Activated CD4-positive, alpha-beta T cell treated with anti-CD3 and anti-CD28 coated beads, Interleukin-2, amount 10 ng/mL, durations not matched to agents 24 days and 14 days (primary cell): ENCODE measurements at places on chromosomes 4 and X.
A peak's percentile ranks its signal among the peaks of the same experiment; 100 is the strongest.

DNA sequence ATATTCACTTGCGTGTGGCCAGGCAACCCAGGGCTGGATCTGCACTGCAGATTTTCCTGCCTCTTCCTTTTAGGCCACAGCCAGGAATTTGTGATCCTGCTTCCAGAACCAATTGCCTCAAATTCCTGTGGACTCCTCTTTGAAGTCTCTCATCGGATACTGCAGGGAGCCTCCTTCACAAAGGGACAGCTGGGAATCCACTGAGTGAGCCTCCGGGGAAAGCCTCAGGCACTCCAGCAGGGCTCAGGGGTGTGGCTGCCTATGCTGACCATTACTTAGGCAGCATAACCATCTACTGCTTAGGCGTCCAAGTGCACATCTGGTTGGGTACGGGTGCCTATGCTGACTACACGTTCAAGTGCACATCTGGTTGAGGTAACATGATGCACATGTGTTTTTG lies 321.5 kb downstream of the NLGN4X start:
- DNase-seq: no peak

DNA sequence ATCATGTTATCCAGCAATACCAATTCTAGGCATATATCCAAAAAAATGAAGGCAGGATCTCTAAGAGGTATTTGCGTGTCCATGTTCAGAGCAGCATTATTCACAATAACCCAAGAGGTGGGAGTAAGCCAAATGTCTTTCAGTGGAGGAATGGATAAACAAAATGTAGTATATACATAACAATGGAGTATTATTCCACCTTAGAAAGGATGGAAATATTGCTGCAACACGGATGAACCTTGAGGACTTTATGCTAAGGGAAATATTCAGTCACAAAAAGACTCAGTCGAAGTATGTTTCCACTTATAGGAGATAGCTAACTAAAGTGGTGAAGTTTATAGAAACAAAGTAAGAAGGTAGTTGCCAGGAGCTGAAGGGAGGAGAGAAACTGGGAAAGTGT lies 74.3 kb downstream of the LARP1B start:
- DNase-seq: no peak

- no peak for DNase-seq
Measured at GRCh38 chrX:124497386-124497785, 151.0 kb downstream of the SH2D1A start.

DNA sequence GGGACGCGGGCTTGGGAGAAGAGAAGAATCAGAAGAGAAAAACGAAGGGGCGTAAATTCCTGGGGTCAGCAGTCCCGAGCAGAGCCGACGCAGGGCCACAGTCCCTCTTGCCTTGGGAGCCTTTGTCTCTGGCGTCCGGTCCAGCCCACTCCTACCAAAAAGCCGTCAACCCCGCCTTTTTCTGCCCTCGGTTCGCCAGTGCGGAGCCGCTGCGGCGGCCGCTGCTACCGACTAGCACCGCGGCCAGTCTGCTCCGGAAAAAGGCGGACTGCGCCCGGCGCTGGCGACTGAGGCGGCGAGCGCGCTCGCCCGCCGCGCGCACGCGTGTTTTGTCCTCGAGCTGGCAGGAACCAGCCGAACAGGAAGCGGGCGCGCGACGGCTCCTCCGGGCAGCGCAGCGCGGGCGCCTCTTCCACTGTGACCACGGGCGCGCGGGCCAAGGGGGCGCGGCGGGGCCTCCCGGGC lies 502 bp downstream of the HNRNPDL start:
- no peak for DNase-seq

DNA sequence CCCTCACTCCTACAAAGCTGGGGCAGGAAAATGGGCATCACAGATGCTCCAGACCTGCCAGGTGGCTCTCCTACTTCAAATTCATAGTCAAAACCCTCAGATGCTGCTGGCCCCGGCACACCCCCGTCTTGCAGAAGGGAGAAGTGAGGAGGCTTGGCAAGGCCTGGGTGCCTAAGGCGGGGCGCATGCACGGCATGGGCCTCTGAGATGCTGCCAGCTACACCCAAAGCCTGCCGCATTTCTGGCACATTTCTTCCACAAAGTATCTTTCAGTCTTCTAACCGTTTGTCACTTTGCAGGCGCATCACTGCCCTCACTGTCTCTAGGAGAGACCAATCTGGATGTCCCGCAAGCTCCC lies 19.6 kb downstream of the WDR1 start:
- DNase-seq: no peak

GRCh38 chr4:121457278-121457875 lies 76.6 kb upstream of the QRFPR start:
- DNase-seq: no peak

DNA sequence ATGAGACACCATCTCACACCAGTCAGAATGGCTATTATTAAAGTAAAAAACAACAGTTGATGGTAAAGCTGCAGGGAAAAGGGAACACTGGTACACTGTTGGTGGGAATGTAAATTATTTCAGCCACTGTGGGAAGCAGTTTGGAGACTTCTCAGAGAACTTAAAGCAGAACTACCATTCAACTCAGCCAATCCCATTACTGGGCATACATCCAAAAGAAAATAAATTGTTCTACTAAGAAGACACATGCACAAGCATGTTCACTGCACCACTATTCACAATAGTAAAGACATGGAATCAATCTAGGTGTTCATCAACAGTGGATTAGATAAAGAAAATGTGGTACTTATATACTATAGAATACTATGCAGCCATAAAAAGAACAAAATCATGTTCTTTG lies 135.0 kb downstream of the REELD1 start:
- no peak for DNase-seq

DNA sequence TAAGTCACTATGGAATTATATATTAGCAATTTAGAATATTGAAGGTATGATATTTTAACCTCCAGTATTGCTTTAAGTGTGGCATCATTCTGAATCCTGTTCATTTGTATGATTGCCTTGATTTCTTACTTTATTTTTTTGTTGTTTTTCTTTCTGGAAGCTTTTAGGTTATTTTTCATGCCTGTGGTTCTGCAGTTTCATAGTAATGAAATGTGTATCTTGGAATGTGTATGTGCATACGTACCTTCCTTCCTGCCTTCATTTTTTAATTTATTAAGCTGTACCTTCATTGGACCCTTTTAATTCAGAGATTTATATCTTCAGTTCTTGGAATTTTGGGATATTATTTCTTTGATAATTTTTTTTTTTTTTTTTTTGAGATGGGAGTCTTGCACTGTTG lies 22.1 kb downstream of the CPEB2 start:
- no peak for DNase-seq

DNA sequence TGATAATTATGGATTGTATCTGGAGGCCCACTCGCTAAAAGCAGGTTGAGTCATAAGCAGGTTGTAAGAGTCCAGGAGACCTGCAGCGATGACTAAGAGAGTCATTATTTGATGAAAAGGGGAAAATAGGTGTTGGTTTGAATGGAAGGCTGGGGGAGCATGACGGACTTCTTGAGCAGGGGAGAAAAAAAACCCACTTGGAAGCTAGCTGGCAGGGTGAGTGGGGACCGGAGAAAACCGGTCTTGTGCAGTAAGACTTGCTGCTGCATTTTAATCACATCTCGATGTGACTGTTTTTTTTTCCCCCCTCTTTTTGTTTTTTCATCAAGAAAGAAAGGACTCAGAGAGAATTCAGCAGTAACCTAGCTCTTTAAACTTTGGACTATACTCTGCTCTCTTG lies 90.0 kb downstream of the IGSF1 start:
- no peak for DNase-seq

GRCh38 chr4:16544251-16544721 lies 318.0 kb upstream of the TAPT1 start:
- DNase-seq: no peak

DNA sequence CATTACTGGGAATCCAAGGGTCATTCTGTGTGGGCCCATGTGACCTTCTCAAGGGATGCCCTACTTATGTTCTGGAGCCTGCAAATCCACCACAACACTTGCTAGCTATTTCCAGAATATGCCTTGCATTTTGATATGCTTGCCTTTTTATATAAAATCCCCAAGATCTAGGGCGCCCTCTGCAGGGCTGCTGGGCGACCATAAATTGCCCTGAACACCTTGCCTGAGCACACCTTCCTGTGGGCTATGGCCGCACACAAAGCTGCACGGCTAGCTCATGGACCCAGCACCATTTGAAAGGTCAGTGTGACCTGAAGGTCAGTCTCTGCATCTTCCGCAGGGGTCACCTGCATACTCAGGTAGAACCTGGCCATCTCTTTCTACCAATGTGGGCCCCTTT lies 311.7 kb downstream of the NLGN4X start:
- DNase-seq: no peak

GRCh38 chrX:56797574-56798338 lies 68.7 kb downstream of the NBDY start:
- peak; percentile 53 for DNase-seq

DNA sequence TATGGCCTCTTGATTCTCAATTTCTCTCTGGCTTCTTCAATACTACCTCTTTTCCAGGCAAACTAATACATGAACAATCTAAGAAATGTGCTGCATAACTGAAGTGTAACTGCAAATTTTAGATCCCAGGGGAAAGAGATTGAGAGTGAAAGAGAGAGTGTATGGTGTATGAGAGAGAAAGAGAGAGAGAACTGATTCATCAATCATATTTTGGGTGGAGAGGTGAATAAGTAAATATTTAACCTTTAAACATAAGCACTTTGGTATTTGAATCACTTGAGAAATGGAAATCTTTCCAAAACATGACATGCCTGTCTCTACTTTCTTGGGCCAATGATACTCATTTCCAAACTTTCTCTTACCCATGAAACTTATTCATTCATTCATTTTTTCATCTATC lies 147.2 kb upstream of the DIPK2B start:
- no peak for DNase-seq

- DNase-seq: no peak
Measured at GRCh38 chr4:633406-633805, 8.0 kb downstream of the PDE6B start.

DNA sequence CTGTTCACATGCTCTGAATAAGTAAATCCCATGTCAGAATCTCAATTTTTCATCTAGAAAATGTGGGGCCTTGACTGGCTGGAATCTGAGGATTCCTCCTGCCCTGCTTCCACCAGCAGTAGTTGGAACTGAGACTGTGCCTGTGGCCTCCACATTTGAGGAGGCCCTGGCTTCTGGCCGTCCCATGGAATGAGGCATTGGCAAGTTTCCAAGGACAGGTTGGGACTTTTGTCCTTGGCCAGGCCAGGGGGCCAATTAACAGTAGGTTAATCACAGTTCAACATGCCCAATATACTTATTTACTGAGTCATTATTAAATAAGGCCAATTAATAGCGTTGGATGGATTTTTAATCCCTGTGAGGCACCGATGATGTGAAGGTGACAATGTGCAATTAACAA lies 50.2 kb upstream of the GABRE start:
- no peak for DNase-seq

GRCh38 chrX:13750204-13750603 lies 15.7 kb downstream of the OFD1 start:
- peak; percentile 69 for DNase-seq

DNA sequence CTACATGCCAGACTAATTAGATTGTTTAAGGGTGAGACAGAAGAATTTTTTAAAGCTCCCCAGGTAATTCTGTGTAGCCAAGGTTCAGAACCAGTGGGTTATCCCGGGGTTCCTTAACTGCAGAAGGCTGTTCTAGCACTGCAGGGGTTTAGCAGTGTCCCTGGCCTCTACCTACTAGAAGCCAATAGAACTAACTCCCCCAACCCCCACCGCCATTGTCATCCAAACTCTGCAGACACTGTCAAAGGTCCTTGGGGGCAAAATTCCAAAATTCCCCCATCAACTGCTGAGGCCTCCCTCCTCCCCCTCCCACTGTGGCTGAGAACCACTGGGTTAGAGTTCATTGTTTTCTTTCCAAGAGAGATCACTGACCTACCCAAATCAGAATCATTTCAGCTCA lies 66.4 kb downstream of the MOSPD2 start:
- DNase-seq: no peak

DNA sequence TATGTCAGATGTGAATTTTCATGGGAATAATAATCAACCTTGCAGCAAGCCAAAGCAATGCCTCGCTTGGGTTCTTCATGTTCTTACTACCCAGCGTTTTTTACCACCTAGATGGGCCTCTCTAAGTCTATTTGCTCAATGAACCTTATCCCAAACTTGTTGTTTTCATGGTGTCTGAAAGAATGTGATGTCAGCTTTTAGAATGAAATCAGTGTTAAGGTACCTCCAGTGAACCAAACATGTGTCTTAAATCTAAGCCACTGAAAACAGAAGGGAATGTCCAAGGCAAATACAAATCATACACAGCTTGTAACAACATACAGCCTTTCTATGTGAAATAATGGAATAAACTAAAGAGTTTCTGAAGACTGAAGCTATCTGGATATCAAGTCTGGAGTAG lies 6.7 kb downstream of the EPGN start:
- no peak for DNase-seq

GRCh38 chr4:142160509-142160908 lies 524.1 kb downstream of the IL15 start:
- no peak for DNase-seq

GRCh38 chr4:139314047-139314800 lies 11.9 kb upstream of the NDUFC1 start:
- peak; percentile 60 for DNase-seq
